OCI-M1 (cell line): ENCODE measurements at places on chromosomes 1 and 21.

DNA sequence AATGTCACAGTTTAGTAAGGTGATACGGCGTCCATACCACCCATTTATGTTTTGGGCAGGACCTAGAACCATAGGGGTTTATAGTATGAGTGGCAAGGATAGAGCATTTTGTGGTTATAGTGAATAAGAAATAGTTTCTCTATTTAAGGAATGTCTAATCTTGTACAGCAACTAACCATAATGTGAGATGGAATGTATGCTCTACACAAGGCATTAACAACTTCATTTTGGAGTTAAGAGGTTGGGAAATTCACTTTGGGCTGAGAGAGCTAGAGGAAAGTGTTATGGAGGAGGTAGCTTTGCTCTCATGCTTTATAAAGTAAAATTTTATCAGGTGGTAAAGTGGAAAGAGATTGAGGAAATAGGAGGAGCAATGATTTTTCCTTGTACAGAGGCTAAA, 3.0 kb upstream of the MCL1 start:
- no peak for DNase-seq

DNA sequence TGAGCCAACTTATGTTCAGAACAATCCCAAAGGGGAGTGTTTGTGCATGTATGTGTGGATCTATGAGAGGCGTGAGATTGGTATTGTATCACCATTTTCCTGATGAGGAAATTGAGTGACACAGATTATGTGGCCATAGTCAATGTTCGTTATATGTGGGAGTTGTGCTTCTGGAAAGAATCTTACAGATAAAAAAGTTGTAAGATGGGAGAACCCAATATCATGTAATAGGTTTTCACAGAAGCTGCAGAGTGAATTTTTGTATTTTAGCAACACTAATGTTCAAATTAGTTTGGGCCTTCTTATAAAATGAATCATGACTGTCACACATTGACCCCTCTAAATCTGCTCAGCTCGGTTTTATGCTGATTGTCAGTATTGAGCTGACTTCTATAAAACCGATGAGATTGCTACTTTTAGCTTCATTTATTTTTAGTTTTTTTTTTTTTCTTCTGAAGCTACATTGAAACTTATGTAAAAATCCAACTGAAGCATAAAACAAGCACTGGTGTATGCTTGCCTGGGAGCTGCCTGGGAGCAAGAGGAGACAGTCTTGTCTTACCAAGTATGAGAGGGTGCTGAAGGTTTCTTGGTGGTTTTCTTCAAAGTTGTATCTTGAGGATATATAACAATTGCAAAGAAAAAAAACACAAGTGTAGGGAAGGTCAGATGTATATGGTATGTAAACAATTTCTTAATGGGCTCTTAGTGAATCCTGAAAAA, 4.1 kb downstream of the RWDD3 start:
- peak; percentile 15 for DNase-seq

- no peak for DNase-seq
Measured at GRCh38 chr1:179066471-179066870, 15.4 kb upstream of the TOR3A start.

DNA sequence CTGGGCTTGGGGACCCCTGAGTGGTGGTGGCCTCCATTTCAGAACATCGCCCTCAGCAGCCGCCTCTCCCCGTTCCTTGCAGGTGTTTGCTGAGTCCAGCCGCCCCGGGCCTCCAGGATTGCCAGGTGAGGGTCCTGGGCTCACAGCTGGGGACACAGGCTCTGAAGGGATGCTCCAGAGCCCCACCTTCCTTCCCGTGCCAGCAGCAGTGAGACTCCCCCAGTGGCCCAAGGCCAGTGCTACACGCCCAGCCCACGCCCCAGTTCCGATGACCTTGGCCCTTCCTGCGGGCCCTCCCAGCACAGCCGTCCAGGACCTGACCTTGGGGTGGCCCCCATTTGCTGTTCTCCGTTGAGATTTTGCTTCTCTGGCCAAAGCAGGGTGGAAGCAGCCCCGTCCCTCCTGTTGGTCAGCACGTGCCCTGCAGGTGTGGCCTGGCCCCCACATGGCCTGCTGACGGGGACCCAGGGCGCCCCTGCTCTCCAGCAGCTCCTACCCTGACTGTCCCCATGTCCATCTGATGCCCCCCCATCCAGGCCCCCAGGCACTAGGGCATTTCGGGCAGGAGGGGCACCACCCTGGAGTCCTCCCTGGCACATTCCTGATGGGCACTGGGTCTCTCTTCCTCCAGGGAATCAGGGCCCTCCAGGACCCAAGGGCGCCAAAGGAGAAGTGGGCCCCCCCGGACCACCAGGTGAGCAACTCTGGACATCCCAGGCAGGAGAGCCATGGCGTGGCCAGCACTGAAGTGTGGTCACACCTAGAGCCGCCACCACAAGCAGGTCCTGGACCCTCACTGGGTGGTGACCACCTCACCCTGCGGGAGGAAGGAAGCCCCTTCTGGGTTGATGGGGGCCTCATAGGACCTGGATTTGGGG, 45.0 kb downstream of the SLC19A1 start:
- no peak for DNase-seq

- DNase-seq, result peak; percentile 60
Measured at GRCh38 chr1:180150982-180151381, 3.7 kb upstream of the QSOX1 start.

DNA sequence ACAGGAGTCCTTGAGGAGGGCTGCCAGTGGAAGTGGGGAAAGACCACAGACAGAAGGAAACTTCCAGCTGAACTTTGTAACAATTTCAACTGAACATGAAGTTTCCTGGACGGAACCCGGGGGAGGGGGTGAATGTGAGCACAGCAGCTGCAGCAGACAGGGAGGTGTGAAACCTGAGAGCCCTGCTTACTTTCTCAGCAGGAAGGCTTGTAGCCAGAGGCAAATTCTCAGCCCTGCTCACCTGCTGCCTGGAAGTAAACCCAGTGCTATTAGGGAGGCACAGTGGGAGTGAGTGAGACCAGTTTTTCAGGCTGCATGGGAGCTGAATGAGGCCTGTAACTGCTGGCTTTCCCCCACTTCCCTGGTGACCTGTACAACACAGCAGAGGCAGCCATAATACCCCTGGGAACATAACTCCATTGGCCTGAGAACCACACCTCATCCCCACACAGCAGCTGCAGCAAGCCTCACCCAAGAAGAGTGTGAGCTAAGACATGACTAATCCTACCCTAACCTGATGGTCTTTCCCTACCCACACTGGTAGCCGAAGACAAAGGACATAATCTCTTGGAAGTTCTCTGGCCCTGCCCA, 9.6 kb upstream of the SPRR2F start:
- no peak for DNase-seq

GRCh38 chr1:36968730-36969129, 65.6 kb downstream of the GRIK3 start:
- no peak for DNase-seq

- peak; percentile 51 for DNase-seq
Measured at GRCh38 chr1:190022709-190023108, 455.0 kb downstream of the BRINP3 start.

DNA sequence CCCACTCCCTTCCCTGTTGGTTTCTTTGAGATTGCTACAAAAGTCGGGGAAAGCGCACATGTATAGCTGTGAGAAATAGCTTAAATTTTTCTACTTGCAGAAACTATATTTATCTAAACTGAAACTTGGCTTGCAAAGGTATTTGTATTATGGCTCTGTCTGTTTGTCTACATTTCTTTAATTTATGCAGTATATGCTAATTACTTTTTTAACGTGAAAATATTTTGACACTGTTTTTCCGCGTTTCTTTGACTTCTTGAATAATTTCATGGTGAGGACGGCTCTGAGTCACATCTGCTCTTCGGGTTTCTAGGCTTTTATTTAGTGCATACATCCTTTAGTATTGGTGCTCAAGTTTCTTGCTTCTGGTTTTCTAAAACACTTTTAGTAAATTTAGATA, 182.1 kb upstream of the ZRANB2 start:
- no peak for DNase-seq

DNA sequence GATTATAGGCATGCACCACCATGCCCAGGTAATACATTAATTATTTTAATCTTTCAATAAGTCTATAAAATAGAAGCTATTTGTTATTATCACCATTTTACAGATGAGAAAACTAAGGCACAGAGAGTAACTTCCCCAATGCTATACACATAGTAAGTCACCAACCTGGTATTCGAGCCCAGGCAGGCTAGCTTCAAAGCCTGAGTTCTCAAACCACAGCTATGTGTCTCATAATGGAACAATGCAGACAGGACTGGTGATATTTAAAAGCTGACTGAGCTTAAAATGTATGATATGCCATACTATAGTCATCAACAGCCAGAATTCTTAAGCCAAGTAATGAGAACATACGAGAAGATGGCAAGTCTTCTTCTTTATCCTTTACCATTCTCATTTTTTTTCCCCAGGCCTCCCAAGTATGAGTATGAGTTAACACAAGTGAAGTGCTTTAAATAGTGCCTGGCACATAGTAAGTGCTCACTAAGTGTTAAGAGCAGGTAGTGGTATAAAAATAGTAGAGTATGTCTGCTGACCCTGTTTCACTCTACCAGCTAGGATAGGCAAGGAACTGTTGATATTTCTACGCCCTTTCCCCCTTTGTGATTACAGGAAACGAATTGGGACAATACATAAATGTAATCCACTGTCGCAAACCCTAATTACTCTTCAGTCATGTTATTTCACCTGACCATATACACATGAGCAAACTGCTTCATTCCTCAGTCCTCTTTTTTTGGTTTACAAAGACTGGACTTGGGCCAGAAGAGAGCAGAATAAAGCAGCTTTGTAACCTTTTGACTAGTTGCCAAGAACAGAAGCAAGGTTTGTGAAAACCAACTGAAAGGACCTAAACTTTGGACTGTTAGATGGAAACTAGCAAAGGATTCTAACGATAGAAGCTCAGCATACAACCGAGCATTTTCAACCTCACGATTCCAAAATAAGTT, 9.5 kb downstream of the EYA3 start:
- DNase-seq, result no peak
